ENCODE measurements at places on chromosomes 2 and 18.

- DNase-seq, result peak; percentile 78
These were observed 27.4 kb upstream of the YES1 start for GRCh38 chr18:839224-840022.

DNA sequence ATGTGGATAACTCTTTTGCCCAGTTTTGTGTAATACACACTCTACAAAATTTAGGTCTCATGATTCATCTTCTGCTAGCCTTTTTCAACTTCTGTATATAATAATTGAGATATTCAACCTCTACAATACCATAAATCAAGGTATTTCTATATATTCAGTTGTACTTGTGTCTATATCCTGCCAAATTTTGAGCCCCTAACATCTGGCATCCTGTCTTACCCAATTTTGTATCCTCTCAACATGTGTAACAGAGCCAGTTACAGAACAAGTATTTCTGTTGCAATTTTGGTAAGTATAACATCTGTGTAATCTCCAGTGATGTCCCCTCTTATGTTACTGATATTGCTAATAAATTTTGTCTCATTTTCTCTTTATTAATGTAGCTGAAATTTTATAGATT lies 145.8 kb downstream of the TRIB2 start:
- DNase-seq, result no peak

DNA sequence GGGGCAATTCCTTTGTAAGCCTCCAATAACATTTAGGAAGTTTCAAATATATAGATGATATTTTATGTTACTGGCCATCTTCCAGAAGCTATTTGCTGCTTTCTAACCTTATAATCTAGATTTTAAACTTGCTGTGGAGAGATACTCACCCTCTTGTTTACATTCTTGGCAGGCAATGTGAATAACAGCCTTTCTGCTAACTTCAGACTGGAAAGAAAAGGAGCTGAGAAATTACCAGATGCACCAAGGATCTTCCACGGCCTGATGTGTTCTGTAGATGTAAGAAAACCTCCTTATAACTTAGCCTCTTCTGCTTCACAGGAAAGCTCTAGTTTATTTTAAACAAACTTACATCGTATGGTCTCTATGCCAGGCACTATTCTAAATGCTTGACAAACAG lies 16.7 kb downstream of the REG1B start:
- no peak for DNase-seq

- no peak for DNase-seq
These were observed 443.8 kb downstream of the NCKAP5 start for GRCh38 chr2:133124446-133124845.

DNA sequence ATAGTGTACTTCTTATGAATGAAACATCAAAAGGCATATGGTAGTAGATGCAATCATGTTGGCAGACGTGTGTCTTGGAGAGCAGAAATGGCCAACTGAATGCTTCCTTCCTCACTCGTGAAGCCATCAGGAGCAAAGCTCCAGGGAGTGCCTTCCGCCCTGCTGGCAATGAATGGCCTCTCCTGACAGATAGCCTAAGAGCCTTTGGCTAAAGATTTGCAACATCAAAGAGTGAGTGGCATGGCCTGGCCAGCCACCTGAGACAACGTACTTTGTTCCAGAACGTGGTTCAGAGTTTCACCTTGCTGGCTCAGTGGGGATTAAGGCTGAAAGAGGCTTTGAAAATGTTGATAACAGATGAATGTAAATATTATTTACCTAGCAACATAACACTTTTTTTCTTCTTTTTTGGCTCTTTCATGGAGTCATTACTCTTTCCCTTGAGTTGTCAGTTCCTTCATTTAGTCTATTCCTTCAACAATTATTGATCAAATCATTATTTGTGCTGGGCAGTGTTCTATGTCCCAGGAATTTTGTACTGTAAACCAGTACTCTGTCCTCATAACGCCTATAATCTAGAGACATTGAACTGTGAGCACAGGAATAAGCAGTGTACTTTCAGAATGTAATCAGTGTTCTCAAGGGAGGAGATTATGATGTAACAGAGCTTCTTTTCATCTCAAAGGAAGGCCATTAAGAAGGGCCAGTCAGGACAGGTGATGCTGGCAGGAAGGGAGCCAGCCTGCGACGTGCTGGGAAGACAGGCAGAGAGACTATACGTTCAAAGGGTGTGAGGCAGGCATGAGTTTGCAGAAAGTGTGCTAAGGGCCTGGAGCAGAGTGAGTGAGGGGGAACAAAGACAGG lies 59.4 kb upstream of the SH3RF3 start:
- DNase-seq, result no peak

GRCh38 chr2:33320573-33320972 lies 155.9 kb upstream of the RASGRP3 start:
- no peak for DNase-seq

DNA sequence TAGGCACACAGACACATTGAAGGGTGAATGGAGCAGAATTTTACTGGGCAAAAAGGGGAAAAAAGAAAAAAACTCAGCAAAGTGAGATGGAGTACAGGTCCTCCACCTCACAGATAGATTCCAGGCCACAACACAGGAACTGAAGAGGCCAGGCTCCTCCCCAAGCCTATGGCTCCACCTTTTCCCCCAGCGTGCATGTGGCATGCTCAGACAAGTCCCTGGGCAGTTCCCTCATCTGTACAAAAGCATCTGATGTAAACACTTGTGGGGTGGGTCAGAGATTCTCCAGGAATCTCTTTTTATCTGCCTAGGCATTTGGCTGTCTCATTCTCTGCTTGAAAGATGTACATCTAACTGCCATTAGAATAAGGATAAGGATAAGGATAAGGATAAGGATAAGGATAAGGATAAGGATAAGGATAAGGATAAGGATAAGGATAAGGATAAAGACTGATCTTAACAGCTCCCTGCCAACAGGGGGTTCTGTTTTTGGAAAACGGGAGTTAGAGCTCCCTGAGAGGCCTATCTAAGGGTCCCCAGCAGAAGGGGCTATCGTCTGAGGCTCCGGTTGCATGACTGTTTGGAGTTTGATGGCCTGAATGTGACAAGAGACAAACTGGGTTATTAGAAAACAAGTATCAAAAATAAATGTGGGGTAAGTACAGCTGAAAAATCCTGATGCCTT lies 17.2 kb upstream of the ASXL3 start:
- DNase-seq, result no peak

- DNase-seq, result no peak
These were observed 38.3 kb downstream of the DSEL start for GRCh38 chr18:67478249-67478648.

- no peak for DNase-seq
These were observed 3057.4 kb downstream of the RPIA start for GRCh38 chr2:91748902-91749301.

- no peak for DNase-seq
These were observed 1257.0 kb upstream of the GYPC start for GRCh38 chr2:125398738-125399524.

- DNase-seq, result no peak
These were observed 1098.9 kb upstream of the CHAC2 start for GRCh38 chr2:52668724-52669123.

- no peak for DNase-seq
These were observed 21.8 kb downstream of the TMEM182 start for GRCh38 chr2:102783506-102784183.

- no peak for DNase-seq
These were observed 15.4 kb upstream of the HOXD1 start for GRCh38 chr2:176172895-176173566.

GRCh38 chr2:30110773-30111172 lies 36.0 kb upstream of the YPEL5 start:
- DNase-seq, result no peak

GRCh38 chr2:45684756-45685155 lies 33.3 kb downstream of the PRKCE start:
- DNase-seq, result no peak

- DNase-seq, result no peak
These were observed 110.0 kb upstream of the ARL4C start for GRCh38 chr2:234606896-234607295.

GRCh38 chr2:31333046-31333445 lies 81.5 kb downstream of the XDH start:
- no peak for DNase-seq

- DNase-seq, result no peak
These were observed 97.4 kb upstream of the LRATD1 start for GRCh38 chr2:14535156-14535555.

GRCh38 chr18:3319894-3320454 lies 58.0 kb downstream of the MYL12B start:
- DNase-seq, result no peak

DNA sequence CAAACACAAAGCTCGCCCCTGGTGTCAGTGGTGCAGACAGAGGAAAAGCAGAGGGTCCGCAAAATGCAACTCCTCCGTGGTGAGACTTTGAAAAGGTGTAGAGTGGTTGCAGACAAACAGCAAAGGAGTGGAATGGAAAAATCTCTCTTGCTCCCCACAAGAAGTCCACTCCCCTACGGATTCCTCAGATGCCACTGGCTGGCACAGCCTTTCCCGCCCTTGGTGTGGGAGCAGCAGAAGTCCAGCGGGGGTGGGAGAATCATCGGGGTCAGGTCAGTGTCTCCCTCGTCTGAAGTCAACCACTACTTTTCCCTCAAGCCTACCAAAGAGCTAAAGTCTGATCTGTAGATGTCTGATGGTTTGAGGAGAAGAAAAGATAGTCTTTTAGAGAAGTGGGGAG lies 22.3 kb upstream of the B3GNT7 start:
- no peak for DNase-seq

GRCh38 chr2:239870276-239870675 lies 154.9 kb downstream of the NDUFA10 start:
- no peak for DNase-seq
